ENCODE measurements at places on chromosomes 4 and X.

GRCh38 chr4:73897380-73898136 is 28.4 kb downstream of the CXCL1 start:
- no peak for DNase-seq

DNA sequence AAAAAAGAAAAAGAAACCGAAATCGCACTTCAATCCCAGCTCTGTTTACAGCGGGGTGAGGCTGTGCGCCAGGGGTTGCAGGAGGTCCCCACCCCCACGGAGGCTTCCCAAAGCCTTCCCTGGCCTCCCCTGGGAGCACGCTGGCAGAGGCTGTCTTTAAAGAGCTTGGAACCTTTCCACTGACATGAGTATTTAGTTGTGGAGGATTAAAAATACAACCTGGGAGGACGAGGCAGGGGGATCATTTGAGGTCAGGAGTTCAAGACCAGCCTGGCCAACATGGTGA is 69.1 kb downstream of the PPP2R2C start:
- DNase-seq = no peak

- no peak for DNase-seq
Observed at GRCh38 chr4:168797194-168797593, 212.9 kb downstream of the CBR4 start.

- DNase-seq = no peak
Observed at GRCh38 chr4:188387179-188387791, 248.0 kb downstream of the TRIML1 start.

- DNase-seq = no peak
Observed at GRCh38 chrX:20739038-20739745, 472.5 kb upstream of the RPS6KA3 start.

Measured in right cardiac atrium (tissue), 5 donors.